ENCODE measurements at places on chromosomes 7 and 10.

DNA sequence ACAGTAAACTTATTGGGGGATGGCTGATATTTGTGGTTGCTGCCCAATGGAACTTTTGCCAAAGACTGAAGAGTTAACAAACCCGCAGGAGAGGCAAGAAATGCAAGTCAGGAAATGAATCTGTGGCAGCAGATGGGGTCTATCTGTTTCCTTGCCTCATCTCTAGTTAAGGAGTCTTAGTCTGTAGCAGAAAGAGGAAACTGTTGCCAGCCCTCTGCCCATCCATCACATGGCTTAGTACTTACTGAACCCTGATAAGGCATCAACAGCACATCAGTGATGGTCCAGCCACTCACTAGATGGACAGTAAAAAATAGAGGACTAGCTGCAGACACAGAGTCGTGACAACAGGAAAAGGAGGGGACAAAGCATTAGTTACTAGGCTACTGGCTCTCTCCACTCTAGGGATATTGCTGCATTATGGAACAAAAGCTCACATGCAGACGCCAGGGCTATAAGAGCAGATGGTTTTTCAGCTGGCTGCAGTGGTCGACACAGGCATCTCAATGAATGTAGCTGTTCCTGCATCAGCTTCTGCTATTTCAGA, 614.7 kb downstream of the PARD3 start:
- no peak for DNase-seq

DNA sequence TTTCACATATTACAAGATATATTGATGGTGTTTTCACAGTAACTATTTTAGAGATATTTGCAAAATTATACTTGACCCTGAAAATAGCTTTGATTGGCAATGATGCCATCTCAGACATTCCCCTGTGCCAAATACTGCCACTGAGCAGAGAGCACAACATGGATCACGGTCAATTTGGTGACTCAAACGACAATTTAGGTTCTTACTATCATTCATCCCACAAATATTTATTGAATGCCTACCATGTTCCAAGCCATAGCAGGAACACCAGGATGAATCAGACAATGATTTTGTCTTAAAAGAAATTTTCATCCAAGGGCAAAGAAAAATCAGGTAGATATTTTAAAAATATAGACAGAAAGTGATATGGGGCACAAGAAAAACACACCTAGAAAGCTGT, 153.2 kb upstream of the ADO start:
- DNase-seq: no peak

- no peak for DNase-seq
These were observed 26.9 kb downstream of the CAMK1D start for GRCh38 chr10:12376211-12376610.

GRCh38 chr7:15749631-15750030, 63.1 kb upstream of the MEOX2 start:
- no peak for DNase-seq

DNA sequence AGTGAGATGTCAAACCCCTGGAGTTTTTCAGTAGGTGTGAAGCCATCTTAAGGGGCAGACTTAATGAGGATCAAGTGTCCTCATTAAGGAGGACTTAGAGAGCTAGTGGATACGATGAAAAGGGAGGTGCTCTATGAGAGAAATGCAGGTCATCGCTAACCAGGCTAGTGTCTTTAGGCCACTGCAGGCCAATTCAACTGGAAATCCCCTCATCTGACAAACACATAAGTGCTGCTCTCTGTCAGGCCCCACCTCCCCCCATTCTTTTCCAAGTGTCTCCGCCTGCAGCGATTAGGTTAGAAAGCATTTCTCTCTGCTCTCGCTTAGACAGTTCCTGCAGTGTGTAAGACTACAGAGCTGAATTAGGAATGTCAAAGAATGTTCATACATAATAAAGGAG, 33.7 kb downstream of the RBM28 start:
- no peak for DNase-seq

DNA sequence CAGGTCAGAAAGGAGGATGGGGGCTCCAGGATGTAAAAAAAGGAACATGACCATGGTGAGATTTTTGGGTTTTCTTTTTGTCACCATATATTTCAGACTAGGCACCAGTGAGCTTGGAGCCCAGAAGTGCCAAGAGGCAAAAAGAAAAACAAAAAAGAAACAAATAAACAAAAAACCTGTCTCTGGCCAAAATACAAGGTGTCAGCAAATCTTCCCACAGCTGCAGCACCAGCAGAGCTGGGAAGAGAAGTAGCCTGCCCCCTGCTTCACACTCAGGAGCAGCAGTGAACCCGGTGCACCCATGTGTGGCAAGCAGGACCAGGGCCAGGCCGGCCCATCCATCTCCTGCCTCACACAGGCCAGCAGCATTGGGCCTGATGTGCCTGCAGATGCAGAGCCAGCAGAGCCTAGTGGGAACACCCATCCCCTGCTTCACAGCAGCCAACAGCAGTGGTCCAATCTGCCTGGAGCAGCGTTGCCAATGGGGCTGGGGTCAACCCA, 34.7 kb upstream of the C10orf71 start:
- DNase-seq: no peak
